ENCODE measurements at places on chromosomes 1 and 21.

- DNase-seq = no peak
Observed at GRCh38 chr1:204390751-204391466, 20.7 kb downstream of the PPP1R15B start.

DNA sequence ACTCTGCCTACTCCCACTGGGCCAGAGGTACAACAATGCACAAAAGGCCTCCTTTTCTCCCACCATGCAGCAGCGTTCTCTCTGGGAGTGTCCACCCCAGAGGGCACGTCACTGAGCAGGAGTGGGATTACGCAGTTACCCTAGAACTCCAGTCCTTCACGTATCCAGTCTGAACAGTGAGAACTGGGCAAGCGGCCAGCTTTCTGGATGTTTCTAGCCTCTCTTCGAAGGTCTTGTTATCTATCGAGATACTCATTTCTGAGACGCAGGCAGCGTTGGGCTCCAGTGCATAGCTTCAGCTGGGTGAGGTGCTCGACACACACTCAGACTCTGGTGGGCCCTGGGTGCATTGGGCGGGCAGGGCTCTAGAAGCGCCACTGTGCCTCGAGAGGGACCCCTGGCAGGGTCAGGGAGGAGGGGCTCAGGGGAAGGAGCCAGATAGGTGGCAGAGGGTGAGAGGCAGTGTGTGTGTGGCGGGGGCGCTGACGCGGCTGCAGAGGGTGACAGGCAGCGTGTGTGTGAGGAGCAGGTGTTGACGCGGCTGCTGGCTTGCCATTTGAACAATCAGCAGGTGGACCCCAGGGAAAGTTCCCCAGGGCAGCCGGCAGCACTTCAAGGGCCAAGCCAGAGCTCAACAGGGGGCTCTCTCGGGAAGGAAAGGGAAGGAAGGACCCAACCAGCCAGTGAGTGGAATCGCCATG lies 27.9 kb downstream of the PRDM15 start:
- DNase-seq = no peak

DNA sequence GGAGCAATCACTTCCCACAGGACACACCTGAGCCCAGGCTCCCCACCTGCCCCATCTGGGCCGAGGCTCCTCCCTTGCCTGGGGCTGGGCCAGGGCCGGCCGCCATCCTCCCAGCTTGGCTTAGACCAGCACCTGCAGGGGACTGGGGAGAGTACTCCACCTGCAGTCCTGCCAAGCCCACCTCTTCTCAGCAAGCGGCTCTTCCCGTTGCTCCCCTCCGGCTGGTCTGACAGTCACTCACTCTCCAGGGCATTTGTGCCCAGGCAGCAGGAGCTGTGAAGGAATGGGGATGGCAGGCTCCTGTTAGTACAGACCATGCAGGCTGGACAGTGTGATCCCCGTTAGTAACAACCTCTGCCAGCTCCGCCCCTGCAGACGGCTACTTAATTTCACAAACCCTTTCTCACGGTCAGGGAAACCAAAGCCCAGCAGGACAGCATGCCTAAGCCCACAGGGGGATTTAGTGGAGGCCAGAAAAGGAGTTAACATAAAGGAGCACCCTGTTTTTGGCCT lies at the start of gene FYB2:
Gene FYB2 (minus strand): TSS at position 18 of the 513 bp plus-strand sequence. CDS start 114 bp downstream, outside the sequence.
- no peak for DNase-seq

GRCh38 chr1:190212450-190212849 lies 265.2 kb downstream of the BRINP3 start:
- DNase-seq = no peak

DNA sequence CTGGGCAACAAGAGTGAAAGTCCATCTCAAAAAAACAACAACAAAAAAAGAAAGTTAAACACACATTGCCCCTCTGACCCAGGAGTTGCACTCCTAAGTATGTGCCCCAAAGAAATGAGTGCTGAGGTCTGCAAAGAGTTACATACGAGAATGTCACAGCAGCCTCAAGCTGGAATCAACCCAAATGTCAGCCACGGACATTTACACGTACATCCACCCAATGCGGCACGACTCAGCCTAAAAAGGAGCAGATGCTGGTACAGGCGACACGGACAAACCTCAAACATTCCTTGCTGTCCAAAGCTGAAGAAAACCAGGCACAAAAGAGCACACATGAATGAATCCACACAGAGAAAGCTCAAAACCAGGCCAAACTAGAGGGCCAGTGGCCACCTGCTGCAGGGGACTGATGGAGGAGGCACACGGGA lies 46.8 kb upstream of the ECE1 start:
- DNase-seq = no peak

DNA sequence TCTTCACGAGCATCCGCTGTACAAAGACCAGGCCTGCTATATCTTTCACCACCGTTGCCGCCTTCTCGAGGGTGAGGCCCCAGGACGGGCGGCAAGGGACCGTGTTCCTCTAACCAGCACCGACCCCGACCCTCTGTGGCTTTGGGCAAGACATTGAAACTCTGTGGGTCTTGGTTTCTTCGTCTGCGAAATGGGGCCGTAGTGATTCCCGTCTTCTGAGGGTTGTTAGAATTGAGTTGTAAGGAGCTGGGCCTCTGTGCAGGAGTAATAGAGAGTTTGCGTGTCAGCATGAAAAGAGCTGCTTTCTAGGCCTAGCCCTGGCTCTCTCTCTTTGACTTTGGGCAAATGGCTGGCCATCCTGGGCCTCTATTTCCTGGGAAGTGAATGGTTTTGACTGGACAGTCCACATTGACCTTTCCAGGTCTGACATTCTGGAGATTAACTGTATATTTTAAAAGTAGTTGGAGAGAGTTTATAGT lies 591 bp downstream of the MRPL37 start:
- no peak for DNase-seq

- DNase-seq = no peak
Observed at GRCh38 chr21:33914188-33914587, 1.4 kb downstream of the ATP5PO start.

GRCh38 chr1:12407050-12407961 lies 177.5 kb downstream of the VPS13D start:
- no peak for DNase-seq

- DNase-seq = no peak
Observed at GRCh38 chr21:38771536-38771935, 34.2 kb upstream of the ETS2 start.

DNA sequence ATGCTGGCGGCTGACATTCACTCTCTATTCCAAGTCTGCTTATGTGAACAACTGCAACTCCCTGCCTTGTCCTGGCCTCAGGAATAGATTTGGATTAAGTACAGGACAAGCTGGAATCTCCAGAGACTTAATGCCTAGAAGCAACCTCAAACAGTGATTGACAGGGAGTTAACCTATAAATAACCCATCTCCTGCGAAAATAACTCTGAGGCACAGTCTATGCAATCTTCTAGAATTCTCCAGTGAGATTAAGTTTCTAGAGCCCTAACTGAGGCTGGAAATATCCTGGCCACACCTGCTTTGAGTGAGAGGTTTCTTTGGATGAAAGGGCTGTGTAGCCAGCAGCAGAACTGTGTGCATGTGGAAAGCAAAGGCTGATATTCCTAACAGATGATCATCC lies 25.3 kb upstream of the ATP1A1 start:
- DNase-seq = no peak

DNA sequence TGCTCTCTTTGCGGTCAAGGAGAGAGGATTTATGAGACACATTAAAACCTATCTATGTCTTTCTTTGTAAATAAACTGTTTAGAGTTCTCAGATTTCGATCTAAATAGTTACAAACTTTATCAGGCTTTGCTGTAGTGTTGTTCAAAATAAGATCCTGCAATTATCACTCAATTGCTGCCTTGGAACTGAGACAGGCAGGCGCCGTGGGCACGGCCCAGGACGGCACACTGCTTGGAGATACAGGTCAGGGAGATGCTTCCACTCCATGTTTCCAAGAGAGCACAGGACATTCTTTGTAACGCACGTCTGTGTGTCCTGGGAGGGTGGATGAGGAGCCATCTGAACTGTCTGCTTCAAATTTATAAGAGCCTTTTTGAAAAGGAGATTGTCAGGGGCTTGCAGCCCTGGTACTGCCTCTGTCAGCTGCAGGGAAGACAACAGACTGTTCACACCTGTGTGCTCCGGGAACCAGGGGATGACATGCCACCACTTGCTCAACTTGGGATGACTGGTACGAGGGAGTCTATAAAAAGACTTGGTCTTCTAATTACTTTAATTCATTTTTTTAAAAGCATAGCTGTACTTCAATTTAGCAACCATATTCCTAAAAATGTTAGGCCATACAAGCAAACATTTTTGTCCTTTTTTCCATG lies 472.9 kb upstream of the RUNX1 start:
- no peak for DNase-seq

GRCh38 chr1:11765661-11766428 lies 3.9 kb downstream of the C1orf167 start:
- no peak for DNase-seq

GRCh38 chr1:24903560-24903954 lies 26.5 kb downstream of the RUNX3 start:
- DNase-seq = no peak
